Lower leg skin (tissue), 4 donors: ENCODE measurements at places on chromosomes 6 and 20.

GRCh38 chr20:10521836-10522235, 86.7 kb downstream of the SLX4IP start:
- no peak for DNase-seq

GRCh38 chr6:15256538-15257271, 10.8 kb downstream of the JARID2 start:
- no peak for DNase-seq

DNA sequence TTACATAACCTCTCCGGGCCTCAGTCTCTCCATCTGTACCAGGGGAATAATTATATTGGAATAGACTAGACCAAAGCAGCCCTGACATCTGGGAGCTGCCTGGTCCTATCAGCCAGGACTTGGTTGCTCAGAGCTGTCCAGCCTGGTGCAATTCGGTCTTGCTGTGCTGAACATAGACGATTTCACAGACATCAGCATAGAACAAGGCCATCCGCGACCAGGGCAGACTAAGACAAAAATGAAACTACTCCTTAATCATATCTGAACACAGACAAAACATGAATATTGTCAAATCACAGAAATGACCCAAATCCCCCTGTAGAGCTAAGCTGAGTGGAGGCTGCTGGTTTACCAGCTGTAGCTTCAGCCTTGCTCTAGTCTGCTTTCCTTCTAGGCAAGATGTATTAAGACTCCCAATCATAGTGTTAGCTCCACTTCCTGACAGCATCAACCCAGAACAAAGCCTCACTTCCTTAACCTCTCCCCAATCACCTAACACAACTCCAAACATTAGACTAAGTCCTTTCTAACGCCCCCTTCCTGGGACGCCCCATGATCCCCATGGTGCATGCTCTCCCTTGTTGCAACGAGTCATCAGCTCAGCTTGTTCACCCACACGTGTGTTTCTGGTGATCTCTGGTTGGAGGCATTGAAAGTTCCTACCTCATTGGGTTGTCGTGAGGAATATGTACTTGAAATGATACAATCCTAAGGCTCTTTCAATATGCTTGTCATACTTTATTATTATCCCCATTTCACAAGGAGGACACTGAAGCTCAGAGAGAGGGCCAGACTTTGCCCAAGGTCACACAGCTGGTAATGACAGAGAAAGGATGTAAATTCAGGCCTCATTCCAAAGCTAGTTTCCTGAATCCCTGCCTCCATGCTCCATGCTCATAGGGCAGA, 3.5 kb upstream of the MAPK13 start:
- no peak for DNase-seq

GRCh38 chr6:166109608-166110007, 58.0 kb downstream of the TBXT start:
- DNase-seq, result no peak

DNA sequence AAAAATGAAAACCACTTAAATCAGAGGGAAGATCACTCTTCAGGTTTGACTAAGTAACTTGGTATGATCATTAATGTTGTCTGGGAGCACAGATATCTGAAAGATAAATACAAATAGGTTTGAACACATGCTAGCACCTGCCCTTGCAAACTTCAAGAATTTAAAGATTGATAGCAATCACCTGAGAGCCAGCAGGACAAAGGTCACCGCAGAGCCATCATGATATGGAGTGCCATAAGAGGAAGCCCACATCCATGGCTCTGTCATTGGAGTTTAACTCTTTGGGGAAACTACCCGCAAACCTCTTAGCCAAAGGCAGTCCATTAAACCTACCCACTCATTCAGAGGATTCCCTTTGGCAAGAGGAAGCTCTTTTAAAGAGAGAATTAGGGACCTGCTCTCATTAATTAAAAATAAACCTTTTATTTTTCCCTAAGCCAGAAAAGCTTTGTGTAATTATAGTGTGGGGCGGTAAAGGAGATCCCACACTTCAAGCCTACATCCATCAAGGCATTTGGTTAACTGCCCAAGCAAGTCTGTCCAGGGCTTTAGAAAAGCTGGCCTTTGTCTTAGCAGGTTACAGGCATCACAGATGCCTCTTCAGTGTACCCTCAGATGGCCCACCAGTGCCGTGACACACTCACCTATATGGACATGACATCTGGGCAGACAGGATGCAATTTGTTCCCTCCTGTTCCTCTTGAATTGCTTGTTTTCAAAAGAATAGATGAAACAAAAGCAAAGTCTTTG, 73.0 kb downstream of the SASH1 start:
- no peak for DNase-seq
